ENCODE measurements at places on chromosomes 7 and 10.

- no peak for DNase-seq
Observed at GRCh38 chr7:117038408-117038807, 85.1 kb downstream of the ST7 start.

DNA sequence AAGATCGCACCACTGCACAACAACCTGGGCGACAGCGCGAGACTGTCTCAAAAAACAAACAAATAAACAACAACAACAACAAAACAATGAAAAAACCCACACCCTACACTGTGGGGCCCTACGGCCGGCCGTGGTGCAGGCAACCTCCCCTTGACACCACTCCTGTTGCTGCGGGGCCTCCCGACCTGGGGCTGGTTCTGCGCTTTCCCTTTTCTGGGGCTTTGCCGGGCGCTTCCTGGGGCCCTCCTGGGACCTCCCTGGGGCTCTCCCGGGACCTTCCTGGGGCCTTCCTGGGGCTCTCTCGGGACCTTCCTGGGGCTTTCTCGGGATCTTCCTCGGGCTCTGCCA is 46.6 kb downstream of the INSIG1 start:
- peak; percentile 23 for DNase-seq

DNA sequence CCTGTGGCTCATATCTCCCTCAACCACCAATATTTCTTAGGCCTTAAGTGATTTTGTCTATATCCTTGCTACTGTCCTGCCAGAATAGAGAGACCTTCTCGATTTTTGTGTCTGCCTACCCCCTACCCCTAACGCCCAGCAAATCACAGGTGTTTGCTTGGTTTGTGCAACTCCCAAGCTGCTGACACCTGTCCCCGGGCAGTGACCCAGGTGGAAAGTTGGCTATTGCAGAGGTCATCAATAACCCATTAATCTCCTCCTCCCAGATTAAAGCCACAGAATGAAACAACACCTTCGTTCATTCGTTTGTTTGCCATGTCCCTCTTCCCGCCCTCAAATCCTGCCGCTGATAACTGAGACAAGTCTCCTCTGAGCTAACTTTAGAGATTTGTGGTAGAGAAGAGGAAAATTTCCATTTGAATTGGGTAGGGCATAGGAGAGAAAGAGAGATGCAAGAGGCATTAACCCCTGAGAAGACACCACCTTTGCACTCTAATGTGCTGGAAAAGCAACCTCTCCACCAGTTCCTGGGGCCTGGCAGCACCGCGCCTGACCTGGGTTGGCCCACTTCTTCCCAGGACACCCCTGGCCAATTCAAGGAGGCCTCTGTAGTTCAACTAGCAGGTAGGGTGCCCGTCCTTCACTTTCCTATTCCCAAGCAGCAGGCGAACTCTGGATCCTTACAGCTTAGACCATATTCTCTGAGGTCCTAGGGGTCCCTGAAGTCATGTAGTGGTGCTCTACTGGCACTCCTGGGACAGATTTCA is 3.0 kb downstream of the NEUROG3 start:
- no peak for DNase-seq

DNA sequence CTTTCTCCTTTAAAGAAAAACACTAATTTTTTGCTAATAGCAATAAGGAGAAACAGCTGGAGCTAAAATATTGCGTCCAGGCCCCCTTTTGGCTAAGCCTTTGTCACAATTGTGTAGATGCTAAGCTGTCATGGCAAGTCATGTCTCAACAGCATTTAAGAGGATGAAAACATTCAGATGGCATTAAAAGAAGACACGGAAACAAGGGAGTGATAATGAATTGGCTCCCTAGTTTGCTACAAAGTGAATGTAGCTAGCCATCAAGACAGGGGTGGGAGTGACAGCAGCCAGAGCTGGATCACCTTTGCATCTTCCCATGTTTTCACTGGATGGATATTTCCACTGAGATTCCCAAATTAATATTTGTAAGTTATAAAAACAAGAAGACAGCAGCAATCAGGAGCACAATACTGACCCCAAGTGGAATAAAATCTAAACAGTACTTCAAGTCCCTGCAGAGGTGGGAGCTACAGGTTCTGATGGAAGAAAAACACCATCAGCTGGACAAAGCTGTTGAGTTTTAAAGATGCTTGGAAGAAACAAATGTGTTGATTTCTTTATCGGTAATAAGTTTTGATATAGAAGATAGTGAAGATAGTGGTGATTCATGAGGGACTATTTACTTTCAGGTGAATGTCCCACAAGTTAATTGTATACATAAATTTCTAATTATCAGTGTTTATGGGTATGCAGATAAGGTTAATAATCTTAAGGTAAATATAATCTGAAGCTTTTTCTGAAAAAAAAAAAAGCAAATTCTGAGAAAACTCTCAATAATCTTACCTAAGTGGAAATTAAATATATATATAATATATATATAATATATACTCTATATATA is 129.4 kb downstream of the SLC16A9 start:
- no peak for DNase-seq

- no peak for DNase-seq
Observed at GRCh38 chr7:74684921-74685320, 27.4 kb downstream of the GTF2I start.

GRCh38 chr10:33552290-33552689 is 217.8 kb upstream of the NRP1 start:
- no peak for DNase-seq

- no peak for DNase-seq
Observed at GRCh38 chr7:140074780-140075179, 12.0 kb upstream of the PARP12 start.

DNA sequence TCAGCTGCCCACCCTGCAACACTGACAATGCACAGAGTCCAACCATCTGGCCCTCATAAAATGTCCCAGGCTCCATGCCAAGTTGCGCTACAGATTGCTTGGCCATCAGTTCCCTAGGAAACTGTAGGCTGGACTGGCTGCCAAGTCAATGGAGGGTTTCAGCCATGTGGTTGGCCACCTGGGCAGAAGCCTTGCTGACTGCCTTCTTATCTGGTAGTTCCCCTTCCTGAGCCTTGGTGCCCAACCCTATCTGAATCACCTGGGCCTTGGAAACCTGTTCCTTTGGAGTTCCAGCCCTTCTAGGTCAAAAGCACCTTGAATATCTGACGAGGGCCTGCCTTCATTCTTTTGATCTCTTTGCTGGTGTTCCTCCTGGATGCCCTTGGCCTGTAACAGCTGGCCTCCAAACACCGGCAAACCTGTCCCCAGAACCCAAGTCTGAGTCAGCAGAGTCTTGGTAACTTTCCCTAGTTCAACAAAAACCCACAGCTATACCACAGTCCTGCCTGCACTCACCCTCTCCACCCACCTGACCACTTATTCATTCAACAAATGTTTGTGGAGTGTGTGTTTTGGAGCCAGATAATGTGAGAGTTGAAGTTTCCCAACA is 37.4 kb upstream of the KDM7A start:
- no peak for DNase-seq

DNA sequence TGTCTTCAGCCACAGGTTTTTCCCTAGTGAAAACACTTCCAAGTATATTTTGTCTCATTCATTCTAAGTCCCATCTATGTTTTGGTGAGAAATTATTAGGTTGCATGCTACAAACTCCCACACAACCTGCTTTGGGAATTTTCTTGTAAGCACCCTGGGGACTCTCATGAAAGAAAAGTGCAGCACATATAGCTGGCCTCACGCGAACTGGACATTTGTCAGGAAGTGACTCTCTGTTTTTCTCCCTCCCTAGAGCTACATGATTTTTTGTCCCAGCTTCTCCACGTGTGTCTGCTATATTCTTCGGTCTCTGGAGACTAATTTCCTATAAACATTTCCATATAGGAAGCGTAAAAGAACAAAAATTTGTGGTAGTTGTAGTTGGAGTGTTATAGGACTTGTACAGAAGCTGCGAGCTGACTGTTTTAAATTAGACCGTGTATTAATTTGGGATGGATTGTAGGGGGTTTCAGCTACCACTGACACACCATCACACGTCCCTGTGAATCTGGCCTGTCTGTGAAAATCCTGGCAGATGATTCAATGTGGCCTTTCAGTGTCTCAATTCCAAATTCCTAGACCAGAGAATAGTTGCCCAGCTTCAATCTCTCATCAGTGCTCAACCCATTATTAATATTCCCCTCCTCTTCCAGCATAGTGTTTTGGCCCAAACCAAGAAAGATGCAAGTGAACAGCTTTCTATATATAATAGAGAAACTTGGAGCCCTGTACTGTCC is 40.2 kb downstream of the ARL4A start:
- DNase-seq: no peak

GRCh38 chr7:50733552-50733951 is 49.1 kb downstream of the GRB10 start:
- no peak for DNase-seq

DNA sequence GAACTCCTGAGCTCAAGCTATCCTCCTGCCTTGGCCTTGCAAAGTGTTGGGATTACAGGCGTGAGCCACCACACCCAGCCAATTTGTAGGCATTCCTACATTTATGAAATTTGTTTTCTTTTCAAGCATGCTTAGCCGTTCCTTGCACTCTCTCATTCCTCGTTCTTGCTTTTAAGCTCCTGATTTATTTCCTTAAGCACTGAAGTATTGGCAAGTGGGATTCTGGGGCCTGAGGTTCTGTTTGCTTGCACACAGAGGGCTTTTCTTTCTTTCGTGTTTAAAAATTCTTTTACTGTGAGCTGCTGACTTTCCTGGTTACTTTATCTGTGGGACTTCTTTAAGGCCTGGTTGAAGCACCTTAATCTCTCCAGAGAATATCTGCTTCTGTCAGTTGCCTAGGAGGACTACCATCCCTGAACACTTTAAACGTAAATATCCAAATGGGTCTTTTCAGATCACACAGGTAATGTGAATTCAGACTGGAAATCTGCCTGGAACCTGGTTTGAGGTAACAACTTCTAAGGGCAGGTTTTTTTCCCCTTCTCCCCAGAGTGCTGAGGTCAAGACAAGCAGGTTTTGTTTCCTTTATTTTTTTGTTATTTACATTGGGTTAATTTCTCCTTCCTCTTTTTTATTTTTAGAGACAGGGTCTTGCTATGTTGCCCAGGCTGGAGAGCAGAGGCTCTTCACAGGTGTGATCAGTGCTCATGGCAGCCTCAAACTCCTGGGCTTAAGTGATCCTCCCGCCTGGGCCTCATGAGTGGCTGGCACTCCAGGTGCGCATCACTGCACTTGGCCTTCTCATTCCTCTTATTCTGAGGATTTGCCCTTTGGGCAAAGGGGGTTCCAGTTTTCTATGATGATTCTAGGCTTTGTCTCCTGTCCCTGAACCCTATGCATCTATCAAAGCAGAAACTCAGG is 102.9 kb downstream of the PFKFB3 start:
- no peak for DNase-seq

- no peak for DNase-seq
Observed at GRCh38 chr7:51000956-51001355, 218.3 kb upstream of the GRB10 start.

DNA sequence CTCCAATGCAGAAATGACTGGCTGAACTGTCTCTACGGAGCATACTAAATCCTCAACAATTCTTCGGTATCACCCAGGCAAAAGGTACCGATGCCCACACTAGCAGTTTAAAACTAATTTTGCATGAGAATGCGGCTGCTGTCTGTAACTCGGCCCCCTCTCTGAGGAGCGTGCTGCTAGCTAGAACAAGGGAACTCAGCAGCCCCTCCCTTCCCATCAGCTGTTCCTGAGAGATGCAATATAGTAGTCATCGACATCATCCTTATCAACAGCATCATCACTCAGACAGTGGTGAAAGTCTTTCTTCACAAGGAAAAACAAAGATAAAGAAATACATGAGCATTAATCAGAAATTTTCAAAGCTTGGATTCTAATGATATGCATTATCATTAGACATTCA is 189.1 kb upstream of the FRMD4A start:
- DNase-seq: no peak

DNA sequence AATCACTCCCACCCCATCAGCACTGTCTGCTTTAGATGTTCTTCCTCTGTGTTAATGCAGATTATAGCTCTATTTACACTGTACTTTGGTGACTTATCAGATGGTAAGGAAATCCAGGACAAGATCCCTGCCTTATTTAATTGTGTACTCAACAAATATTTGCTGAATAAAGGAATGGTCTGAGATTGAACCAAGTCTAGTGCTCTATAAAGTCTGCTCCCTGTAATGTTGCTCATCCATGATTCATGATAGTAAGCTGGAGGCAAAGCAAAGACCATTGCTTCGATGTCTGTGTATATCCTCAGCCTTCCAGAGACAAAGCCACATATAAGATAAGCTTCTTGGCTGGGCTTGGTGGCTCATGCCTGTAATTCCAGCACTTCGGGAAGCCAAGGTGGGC is 33.5 kb downstream of the PLCE1 start:
- no peak for DNase-seq

GRCh38 chr10:95791425-95791979 is 35.5 kb downstream of the ENTPD1 start:
- no peak for DNase-seq

DNA sequence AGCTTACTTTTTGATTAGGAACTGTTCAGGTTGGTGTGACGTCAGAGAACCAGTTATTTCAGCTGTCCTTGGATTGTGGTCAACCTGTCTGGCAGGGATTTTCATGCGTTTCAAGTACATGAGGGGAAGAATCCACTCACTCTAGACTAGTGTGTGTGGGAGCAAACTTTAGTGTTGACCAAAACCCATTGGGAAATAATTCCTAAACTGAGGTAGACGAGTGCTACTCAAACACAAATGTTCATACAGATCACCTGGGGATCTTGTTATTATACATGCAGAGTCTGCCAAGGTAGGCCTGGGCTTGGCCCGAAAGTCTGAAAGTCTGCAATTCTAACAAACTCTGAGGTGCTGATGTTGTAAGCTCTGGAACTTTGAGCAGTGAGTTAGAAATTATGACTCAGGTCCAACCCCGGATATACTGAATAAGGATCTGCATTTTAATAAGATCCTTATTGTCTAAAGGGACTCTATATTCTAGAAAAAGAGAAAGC is 111.1 kb upstream of the CREB5 start:
- no peak for DNase-seq

DNA sequence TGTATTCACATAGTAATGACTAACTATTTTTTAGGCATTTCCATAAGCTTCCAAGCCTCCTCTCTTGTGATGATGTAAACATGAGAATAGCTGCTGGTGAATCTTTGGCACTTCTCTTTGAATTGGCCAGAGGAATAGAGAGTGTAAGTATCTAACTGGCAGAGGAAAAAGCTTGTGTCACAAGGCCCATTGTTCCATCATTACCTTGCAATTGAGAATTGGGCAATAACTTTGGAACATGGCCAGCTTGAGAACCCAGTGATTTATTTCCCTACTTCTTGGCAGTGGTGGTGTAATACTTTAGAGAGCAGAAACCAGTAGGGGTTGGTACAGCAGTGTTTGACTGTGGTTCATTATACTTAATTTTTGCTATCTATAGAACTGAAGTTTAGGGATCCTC is 12.0 kb downstream of the IFRD1 start:
- DNase-seq: no peak

- peak; percentile 57 for DNase-seq
Observed at GRCh38 chr10:72087392-72087968, 871 bp downstream of the SPOCK2 start.

GRCh38 chr7:4147926-4148620 is 534.0 kb upstream of the FOXK1 start:
- DNase-seq: no peak

GRCh38 chr7:64099656-64100531 is 54.7 kb downstream of the ZNF727 start:
- DNase-seq: no peak
